Progenitor cell of endocrine pancreas (in vitro differentiated cells): ENCODE measurements at places on chromosomes 7 and 10. TPM values are rescaled to one million over a fixed set of nuclear protein-coding genes. Genes with fewer than 3 reads are reported as not detected.

DNA sequence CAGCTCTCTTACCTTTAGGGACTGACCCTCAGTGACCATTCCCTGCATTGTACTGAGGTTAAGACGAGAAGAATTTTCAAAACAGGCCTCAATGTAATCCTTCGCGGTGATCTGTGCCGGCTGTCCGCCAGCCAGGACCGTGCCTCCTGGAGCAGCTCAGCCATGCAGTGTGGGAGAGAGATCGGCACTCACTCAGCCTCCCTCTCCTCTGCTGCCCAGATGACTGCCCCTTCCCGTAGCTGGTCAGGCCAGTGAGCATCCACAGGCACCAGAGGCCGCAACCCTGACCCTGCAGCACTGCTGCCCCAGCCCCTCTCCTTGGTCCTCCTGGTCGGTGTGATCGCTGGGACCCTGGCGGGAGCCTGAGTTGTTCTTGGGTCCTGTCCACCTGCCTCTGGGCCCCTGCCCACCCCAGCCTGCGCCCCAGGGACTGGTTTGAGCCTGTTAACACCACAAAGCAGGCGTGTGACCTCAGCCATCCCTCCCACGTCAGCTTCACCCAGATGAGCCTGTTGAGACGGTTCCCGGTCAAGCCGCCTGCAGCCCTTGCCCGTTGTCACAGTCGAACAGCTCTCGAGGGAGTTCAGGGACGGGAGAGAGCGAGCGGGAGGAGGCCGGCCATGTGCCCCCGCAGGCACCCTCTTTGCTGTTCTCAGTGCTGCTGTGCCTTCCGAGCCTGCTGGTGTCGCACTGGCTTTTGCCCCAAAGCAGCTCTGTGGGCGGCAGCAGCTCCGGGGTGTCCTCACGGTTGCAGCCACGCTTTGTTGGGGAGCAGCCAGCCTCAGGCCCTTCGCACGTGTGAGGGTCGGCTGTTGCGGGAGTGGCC is 37.2 kb downstream of the NKX6-2 start:
- DNase-seq: no peak

RELN gene
- total RNA-seq: 5.4 and 6.9 TPM in 2 replicates

HOXA6 gene
- total RNA-seq: 0.38 TPM in 1 of 2 replicates, not detected in the other

GRCh38 chr7:31071645-31072029 is 19.5 kb downstream of the ADCYAP1R1 start:
- DNase-seq: no peak

DNA sequence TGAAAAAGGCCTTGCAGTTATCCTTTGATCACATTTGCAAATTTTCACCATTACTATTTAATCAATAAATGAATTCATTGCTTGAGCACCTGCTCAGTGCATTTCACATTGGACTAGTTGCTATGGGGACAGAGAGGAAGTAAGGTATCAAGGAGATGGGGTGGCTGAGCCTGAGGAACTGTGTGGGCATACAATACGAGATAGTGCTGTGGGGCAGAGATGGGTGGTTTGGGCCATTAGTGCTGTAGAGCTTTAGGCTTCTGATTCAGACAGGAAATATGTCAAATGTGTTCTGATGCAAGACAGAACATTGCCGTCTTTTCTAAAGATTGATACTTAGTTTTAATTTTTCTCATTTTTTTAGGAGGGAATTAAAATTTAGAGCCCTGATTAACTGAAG is 13.2 kb downstream of the ITGB8 start:
- DNase-seq: no peak

GRCh38 chr10:48412081-48412480 is 105.6 kb downstream of the MAPK8 start:
- no peak for DNase-seq
